ENCODE measurements at places on chromosomes 2 and 18. TPM values are rescaled to one million over a fixed set of nuclear protein-coding genes. Genes with fewer than 3 reads are reported as not detected.

- H3K27ac ChIP-seq = no peak overlapping the region
- no peaks in the 10 kb centered on the region for H3K27me3 ChIP-seq
- H3K4me1 ChIP-seq = no peaks in the 10 kb centered on the region
- DNase-seq = no peak
These were observed 94.5 kb downstream of the GYPC start for GRCh38 chr2:126750506-126750905.

- H3K27ac ChIP-seq = no peak overlapping the region
- H3K27me3 ChIP-seq = no peaks in the 10 kb centered on the region
- H3K4me1 ChIP-seq = no peaks in the 10 kb centered on the region
- H3K36me3 ChIP-seq = no peaks in the 10 kb centered on the region
- no peak overlapping the region for H3K4me3 ChIP-seq
These were observed 18.2 kb downstream of the IGFBP2 start for GRCh38 chr2:216651351-216651881.

DNA sequence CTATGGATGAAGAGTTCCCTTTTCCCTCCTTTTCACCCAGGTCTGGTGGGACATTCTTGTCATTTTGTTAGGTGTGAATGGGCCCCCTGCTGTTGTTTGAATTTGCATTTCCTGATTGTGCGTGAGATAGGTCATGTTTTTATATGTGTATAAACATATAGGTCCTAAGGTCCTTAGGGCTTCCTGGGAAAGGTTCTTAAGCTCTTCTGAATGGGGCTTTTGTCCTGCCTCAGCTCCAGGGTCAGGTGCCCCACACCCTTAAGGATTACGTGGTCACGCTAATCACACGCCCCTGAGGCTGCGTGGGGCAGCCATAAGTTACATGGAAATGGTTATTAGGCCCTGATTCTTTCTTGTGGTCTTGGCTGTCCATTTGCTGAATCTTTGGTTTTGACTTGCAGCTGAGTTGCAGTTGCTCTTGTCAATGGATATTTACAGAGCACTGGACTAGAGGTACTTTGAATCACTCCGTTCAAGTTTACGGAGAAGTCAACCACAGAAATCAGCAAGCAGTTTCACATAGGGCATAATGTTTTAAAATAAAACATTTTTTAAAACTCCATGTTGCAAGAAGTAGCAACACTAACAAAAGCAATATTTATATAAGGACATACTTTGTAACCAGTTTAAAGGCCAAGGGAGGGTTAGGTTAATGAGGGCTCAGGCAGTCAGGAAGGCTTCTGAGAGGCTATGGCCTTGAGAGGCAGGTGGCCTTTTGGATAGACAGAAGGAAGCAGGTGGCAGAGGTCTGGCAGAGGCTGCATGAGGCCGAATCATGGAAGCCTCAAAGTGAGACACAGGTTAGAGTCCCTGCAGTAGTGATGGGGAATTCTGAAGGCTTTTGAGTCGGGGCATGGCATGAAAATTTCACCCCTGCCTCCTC, 24.2 kb downstream of the LIPG start:
- no peaks in the 10 kb centered on the region for H3K4me1 ChIP-seq
- no peaks in the 10 kb centered on the region for H3K27me3 ChIP-seq
- H3K36me3 ChIP-seq = peaks cover 58% of the 10 kb centered on the region
- no peak for DNase-seq
- H3K27ac ChIP-seq = no peak overlapping the region

Gene LRP2
- not detected for polyA plus RNA-seq

DNA sequence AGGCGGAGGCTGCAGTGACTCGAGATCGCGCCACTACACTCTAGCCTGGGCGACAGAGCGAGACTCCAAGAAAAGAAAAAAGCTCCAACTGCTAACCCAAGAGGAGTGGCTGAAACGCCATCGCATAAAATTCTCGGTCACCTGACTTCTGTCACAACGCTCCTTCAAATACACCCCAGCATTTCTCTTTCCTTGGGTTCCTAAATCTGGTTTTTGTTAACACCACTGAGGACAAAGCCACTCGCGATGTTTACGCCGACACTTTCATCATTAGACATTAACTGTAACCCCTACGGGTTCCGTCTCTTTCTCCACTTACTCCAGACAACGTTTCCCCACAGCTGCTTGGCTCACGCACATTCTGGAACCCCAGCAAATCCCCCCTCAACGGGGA, 679 bp downstream of the CLK1 start:
- no peaks in the 10 kb centered on the region for H3K27me3 ChIP-seq
- peak overlapping the region; percentile 96 for H3K27ac ChIP-seq
- peaks cover 23% of the 10 kb centered on the region for H3K4me1 ChIP-seq
- peaks cover 4% of the 10 kb centered on the region for H3K36me3 ChIP-seq

Gene TXNDC2
- polyA plus RNA-seq = not detected

DNA sequence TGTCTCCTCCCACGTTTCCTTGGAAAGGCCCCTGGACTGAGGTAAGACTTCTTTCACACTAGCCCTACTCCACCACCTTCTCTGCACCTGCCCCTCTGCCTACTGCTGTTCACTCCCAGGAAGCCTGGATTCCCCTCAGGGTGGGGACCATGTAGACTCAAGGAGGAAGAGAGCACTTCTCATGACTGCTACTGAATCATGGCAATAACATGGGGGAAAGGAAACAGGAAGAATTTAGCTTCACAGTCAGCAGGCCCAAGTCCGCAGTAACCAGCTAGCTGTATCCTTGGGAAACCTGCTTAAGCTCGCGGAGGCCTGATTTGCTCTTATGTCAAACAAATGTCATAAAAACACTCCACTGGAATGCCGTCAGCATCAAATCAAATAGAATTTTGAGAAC, 126.2 kb upstream of the CAPN13 start:
- H3K4me1 ChIP-seq = no peaks in the 10 kb centered on the region
- no peak for DNase-seq
- H3K27ac ChIP-seq = no peak overlapping the region
- no peak overlapping the region for H3K4me3 ChIP-seq
- H3K36me3 ChIP-seq = peaks cover 2% of the 10 kb centered on the region
- no peaks in the 10 kb centered on the region for H3K27me3 ChIP-seq

DNA sequence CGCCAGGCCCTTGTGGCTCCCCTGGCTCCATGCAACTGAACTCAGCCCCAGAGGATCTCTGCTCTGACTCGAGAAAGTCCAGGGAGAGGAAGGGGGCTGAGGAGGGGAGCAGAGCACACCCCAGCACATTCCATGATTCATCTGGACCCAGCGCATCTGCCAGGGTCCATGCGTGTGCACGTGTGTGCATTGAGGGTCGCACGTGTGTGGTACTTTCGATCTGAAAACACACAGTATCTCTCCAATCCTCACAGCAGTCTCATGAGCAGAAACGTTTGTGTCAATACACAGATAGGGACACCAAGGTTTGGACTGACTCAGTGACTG, 146.4 kb upstream of the ID2 start:
- no peak overlapping the region for H3K27ac ChIP-seq
- no peak for DNase-seq
- H3K36me3 ChIP-seq = no peaks in the 10 kb centered on the region
- no peaks in the 10 kb centered on the region for H3K27me3 ChIP-seq
- no peaks in the 10 kb centered on the region for H3K4me1 ChIP-seq

Gene SGPP2
- 2.6 TPM for polyA plus RNA-seq

DNA sequence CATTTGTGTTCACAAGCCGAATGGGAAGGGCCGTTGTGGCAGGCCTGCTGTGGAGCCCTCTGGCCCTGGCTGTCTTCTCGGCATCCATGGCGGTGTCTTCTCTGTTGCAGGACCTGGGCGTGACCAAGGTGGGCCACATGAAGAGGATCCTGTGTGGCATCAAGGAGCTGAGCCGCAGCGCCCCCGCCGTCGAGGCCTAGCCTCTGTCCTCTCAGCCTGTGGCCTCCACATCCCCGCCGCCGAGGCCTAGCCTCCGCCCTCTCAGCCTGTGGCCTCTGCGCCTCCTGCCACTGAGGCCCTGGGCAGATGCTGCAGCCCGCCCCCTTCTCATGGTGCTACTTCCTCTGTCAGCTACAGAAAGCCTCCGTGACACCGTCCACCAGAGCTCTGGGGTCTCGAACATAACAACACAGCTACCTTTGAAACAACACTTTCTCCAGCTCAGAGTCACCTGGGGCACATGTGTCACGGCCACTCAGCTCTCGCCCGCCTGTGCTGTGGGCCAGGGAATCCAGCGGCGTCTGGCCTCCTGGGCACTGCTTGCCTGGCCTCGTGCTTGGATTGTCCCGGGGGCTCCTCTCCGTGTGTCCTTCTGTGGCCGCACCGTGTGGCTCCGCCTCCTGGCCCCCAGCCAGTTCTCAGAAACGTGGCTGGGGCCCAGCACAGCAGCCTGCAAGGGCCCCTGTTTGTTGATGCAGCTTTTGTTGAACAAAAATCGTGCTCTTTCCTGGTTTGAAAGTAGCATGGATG, 97.1 kb downstream of the USP40 start:
- H3K27ac ChIP-seq = no peak overlapping the region
- H3K4me3 ChIP-seq = no peak overlapping the region
- no peak for DNase-seq
- no peaks in the 10 kb centered on the region for H3K4me1 ChIP-seq

Gene GRHL1
- 2.6 TPM for polyA plus RNA-seq

Gene DSG3
- 488 TPM for polyA plus RNA-seq

- no peaks in the 10 kb centered on the region for H3K4me1 ChIP-seq
- no peaks in the 10 kb centered on the region for H3K27me3 ChIP-seq
- no peak for DNase-seq
- H3K27ac ChIP-seq = no peak overlapping the region
- H3K36me3 ChIP-seq = no peaks in the 10 kb centered on the region
- no peak overlapping the region for H3K4me3 ChIP-seq
These were observed 508.9 kb upstream of the MYT1L start for GRCh38 chr2:2839782-2840531.

- no peak overlapping the region for H3K27ac ChIP-seq
- H3K4me3 ChIP-seq = no peak overlapping the region
- no peaks in the 10 kb centered on the region for H3K4me1 ChIP-seq
- DNase-seq = no peak
- no peaks in the 10 kb centered on the region for H3K27me3 ChIP-seq
These were observed 455.1 kb upstream of the DDX18 start for GRCh38 chr2:117359266-117359914.

- no peaks in the 10 kb centered on the region for H3K36me3 ChIP-seq
- H3K27me3 ChIP-seq = no peaks in the 10 kb centered on the region
- peaks cover 3% of the 10 kb centered on the region for H3K4me1 ChIP-seq
- no peak for DNase-seq
These were observed 100.8 kb downstream of the MRPS9 start for GRCh38 chr2:105138643-105139042.

DNA sequence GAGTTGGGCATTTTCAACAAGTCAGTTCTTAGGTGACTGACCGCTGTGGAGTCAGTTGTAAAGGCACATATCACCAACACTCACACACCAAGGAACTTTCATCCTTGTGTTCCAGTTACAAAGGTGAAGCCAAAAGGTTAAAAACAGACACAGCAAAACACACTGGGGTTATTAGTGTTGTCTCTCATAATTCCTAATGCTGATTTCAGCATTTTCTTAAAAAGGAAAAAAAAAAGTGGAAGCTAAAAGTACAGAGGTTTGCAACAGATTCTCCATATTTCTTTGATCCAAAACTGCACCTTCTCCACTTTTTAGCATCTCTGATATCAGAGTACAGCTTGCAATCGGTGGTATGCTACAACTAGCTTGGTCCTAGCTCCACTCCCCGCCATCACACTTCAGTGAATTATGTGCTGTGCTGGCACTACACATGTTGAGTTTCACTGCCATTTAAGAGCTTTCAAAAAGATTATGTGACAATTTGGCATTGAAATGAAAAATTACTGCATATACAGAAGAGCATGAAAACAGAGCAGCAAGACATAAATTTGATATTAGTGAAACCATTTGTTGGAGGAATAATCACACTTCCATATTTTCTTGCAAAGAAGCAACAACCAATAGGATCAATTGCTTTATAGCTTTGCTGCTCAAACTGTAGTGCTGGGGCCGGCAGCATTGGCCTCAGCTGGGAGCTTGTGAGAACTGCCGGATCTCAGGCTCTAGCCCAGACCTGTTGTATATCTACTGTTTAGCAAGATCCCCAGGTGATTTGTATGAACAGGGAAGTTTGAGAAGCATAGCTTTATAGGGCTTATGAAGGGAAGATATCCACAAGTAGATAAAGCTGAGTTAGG, 62.3 kb upstream of the DAPL1 start:
- peaks cover 11% of the 10 kb centered on the region for H3K4me1 ChIP-seq
- no peak for DNase-seq
- H3K36me3 ChIP-seq = no peaks in the 10 kb centered on the region
- H3K4me3 ChIP-seq = no peak overlapping the region
- H3K27me3 ChIP-seq = peaks cover under 1% of the 10 kb centered on the region

DNA sequence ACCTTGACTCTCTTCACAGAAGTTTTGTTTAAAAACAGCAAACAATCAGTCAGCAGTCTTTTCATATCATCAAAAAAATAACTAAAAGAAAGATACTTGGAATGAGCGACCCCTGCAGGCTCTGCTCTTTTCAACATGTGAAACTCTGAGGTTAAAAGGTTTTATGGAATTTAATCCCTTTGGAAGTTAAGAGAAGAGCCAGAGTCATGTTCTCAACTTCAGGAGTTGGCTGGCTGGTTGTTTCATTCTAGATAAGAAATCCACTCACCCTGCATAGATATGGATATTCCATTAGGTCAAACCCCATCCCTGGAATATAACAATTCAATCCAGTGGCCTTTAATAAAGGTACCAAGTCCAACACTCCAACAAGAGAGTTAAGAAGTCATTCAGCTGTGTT, 115.6 kb upstream of the RMDN2 start:
- no peaks in the 10 kb centered on the region for H3K36me3 ChIP-seq
- no peaks in the 10 kb centered on the region for H3K27me3 ChIP-seq
- H3K27ac ChIP-seq = no peak overlapping the region
- no peaks in the 10 kb centered on the region for H3K4me1 ChIP-seq
- no peak for DNase-seq

GRCh38 chr2:199911877-199912161, 726 bp downstream of the C2orf69 start:
- DNase-seq = no peak
- H3K4me1 ChIP-seq = peaks cover 15% of the 10 kb centered on the region
- no peaks in the 10 kb centered on the region for H3K27me3 ChIP-seq
- peak overlapping the region; percentile 73 for H3K27ac ChIP-seq

All from keratinocyte (primary cell).